ENCODE measurements at places on chromosomes 4 and X.
A peak's percentile ranks its signal among the peaks of the same experiment; 100 is the strongest.

DNA sequence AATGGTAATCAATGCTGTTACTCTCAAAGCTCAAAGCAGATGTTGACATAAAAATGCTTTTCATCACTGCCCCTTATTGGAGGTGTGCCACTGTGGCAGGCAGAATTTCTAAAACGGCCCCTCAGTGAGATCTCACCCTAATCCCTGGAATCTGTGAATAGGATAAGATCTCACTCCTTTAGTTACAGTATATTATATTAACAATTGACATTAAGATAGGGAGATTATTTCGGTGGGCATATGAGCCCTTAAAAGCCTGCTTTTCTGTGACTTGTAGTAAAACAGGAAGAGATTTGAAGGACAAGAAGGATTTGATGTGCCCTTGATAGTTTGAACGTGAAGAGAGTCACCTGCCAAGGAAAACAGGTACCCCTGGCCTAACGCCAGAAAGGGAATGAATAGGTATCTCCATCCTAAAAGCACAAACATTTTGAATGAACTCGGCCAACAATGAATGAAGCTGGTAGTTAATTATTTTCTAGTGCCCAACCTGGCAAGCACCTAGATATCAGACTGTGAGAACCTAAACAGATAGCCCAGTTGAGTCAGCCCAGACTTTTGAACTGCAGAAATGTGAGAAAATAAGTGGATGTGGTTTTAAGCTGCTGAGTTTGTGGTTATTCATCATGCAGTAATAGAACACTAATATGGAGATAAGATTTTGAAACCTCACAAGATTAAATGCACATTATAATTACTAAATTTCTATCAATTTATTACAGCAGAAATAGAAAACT, 881.6 kb downstream of the PCDH18 start:
- no peak for DNase-seq

- no peak for DNase-seq
Measured at GRCh38 chr4:67556436-67556835, 2.1 kb upstream of the STAP1 start.

DNA sequence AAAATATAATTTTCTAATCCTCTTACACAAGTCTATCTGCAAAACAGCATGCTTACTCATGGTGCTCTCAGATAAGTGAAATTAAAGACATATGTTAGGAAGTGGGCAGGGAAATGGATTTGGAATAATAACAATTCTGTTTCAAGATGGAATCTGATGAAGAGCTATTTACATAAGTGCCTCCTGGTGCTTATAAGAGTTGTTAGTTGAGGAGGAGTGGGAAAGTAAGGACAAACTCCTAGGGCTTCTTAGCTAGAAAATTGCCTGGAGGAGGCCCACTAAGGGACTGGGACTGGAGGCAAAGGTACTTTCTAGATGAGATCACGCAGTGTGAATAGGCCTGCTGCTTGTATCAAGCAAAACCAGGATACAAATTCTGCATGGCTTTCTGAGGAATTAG, 939.8 kb downstream of the GLUD2 start:
- no peak for DNase-seq

DNA sequence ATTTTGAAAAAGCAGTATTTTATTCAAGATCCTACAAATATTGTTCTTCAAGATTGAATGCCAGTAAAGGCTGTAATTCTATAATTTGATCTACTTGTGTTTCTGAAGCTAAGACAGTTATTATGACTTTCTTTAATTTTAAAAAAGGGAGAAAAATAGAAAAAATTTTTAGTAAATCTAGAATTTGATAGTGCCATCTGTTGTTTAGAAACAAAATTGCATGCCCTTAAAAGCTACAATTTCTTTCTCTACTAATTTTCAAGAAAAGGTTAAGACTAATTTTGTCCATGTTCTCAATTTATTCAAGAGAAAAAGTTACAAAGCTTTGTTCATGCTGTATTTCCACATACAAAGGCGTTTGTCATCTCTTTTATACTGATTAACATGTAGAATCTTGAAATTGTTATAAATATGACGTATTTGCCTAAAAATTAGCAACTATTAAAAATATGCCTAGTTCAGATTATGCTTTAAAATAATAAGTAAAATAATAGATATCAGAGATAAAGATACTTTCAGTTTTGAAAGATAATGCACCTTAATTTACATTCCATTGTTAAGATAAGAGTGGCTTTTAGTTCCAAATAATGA, 25.6 kb upstream of the MMRN1 start:
- DNase-seq, result no peak

DNA sequence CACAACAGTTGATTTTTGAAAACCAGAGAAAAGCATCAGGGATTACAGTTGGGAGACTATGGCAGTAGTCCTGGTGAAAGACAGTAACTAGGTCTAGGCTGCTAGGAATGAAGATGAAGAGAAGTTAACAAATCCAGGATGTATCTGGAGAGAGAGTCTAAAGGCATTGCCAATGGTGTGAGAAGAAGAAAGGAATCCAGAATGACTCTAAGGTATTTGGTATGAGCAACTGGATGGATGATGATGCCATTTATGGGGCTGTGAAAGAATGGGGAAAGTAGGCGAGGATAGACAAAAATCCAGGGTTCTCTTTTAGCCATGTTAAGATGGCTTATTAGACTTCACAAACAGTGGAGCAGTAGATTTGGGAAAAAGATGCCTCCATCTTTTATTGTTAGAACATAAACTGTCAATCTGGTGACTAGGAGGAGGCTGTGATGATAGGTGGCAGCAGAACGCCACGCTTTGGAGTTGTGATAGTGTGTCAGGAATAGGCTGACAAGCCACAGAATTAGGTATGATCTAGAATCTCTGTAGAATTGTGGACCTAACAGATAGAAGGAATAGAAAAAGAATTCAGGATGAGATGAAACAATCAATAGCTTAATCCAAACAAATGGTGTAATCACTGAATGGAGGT, 27.3 kb upstream of the JADE1 start:
- peak; percentile 54 for DNase-seq

GRCh38 chrX:71659959-71660358, 7.4 kb upstream of the LOC101059915 start:
- no peak for DNase-seq

- DNase-seq, result no peak
Measured at GRCh38 chrX:48696909-48697727, 584 bp downstream of the SUV39H1 start.

- DNase-seq, result no peak
Measured at GRCh38 chr4:24519649-24520048, 64.7 kb downstream of the DHX15 start.

- DNase-seq, result no peak
Measured at GRCh38 chr4:184294606-184295133, 77.0 kb upstream of the ENPP6 start.

DNA sequence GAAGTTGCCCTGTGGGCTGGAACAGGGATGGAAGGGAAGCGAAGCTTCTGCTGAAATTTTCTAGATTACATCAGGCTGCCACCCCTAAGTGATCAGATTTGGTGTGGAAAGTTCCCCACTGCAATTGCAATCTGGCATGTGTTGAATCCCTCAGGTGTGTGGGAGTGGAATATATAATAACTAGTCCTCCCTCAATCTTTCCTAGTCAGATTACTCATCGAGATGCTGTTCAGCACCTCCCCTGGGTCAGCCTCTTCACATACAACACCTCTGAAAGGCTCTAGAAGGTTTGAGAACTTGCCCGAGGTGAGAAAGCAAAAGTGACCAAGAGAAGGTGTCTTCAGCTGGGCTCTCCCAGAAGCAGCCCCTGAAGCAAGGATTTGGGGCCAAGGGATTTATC, 336.8 kb downstream of the BCOR start:
- DNase-seq, result no peak

GRCh38 chrX:45186643-45187026, 14.0 kb downstream of the DIPK2B start:
- DNase-seq, result no peak

DNA sequence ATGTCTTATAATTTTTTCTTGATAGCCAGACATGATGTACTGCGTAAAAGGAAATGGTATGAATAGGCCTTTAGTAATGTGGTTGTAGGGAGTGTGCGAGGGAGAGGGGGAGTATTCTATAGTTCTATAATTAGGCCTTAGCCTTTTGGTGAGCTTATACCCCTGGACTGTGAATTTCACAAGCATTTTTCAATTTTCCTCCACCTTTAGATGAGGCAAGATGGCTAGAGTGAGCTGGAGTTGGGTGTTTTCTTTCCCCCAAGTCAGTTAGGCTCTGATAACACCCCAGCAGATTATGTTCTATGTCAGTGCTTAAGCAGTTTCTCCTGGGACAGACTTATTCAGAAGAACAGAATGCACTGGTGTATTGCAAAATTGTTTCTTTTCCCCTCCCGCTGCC, 210.2 kb upstream of the NPY2R start:
- DNase-seq, result no peak

DNA sequence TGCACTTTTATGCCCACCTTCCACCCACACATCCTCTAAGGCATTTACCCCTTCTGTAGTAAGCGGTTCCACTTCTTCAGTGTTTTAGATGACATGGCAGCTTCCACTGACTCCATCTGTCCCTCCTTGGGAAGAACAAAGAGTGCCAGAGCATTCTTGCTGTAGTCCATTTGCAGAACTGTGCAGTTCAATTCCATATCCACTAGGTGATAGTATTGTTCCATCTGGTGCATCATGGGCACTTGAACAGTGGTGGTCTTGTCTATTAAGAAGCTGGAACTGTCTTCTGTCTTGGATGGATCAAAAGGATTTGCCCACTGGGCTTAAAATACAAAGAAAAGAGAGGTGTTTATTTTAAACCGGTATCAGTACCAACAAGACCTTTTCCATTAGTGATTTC, 3.5 kb downstream of the SERPINA7 start:
- no peak for DNase-seq

GRCh38 chr4:68997040-68997439, 45.4 kb upstream of the UGT2A3 start:
- DNase-seq, result no peak

- no peak for DNase-seq
Measured at GRCh38 chrX:63430026-63430425, 78.9 kb upstream of the SPIN4 start.

All from posterior cingulate gyrus (tissue), 11 donors.